ENCODE measurements at places on chromosomes 5 and 9. TPM values are rescaled to one million over a fixed set of nuclear protein-coding genes. Genes with fewer than 3 reads are reported as not detected.

DNA sequence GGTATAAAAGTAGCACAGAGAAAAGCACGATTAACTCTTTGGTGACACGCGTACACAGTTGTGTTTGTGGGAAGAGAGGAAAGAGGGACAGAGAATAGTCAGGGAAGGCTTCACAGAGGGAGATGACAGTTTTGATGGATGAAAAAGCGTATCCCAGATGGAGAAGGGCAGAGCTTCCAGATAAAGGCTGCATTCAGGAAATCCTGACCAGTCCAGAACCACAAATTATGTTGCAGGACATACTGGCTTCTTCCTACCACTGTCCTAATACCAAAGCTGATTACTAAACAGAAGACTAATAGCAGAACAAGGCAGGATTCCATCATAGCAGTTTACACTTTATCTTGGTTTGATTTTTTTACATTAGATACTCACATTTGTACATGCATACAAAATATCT is 34.5 kb downstream of the SLC31A2 start:
- DNase-seq = no peak

The DMRT3 gene
- total RNA-seq = not detected

DNA sequence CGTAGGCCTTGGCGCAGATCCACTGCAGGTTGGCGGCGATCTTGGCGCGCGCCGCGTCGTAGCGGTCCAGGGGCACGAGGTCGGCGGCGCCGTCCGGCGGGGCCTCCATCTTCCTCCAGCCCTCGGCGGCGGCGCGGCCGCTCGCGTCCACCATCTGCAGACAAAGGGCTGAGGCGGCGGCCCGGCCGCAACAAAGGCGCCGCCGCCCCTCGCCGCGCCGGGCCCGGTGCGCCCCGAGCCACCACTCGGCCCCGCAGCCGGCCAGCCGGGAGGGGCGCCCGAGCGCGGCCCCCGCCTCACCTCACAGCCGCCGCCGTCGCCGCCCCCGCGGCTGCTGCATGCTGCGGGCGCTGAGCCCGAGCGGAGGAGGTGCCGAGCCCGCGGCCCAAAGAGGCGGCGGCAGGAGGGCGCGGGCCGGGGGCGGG is 328 bp downstream of the CAMSAP1 start:
- DNase-seq = no peak

DNA sequence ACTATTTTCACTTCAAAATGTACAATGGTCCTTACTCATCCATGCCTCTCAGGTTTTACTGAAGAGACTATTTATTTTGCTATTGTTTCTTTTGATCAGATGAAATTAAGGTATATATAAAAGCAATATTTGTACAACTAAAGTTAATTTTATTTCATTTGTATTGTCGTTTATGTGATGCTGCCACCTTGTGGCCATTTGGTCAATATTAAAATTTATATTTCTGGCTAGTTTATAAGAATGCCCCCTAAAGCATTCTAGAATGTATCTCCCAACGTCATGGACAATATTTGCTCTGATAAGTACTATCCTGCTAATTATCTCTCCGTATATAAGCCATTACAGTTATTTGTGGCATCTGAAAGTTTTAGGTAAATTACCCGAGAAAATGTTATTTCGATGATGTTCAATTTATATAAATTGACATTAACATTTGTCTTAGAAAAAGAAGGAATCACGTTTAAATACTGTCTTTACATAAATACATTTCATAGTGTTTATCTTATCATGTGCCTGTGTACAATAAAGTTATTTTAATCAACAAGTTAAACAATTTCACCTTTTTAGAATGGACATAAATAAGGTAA is 680.0 kb downstream of the TAF11L14 start:
- DNase-seq = no peak

- DNase-seq = no peak
Observed at GRCh38 chr9:6739218-6739617, 18.6 kb upstream of the KDM4C start.

GRCh38 chr9:136840877-136841645 is 1.2 kb upstream of the AJM1 start:
- DNase-seq = no peak

The OR1Q1 gene
- not detected for total RNA-seq

GRCh38 chr5:134551901-134552300 is 26.4 kb downstream of the JADE2 start:
- no peak for DNase-seq

GRCh38 chr5:107389775-107390148 is 281.0 kb downstream of the EFNA5 start:
- no peak for DNase-seq

The STARD4 gene
- total RNA-seq = 41.0 TPM

- DNase-seq = no peak
Observed at GRCh38 chr9:36284226-36284625, 26.0 kb upstream of the GNE start.

The FREM1 gene
- 0.85 TPM for total RNA-seq

The CDH9 gene
- 0.90 TPM for total RNA-seq

DNA sequence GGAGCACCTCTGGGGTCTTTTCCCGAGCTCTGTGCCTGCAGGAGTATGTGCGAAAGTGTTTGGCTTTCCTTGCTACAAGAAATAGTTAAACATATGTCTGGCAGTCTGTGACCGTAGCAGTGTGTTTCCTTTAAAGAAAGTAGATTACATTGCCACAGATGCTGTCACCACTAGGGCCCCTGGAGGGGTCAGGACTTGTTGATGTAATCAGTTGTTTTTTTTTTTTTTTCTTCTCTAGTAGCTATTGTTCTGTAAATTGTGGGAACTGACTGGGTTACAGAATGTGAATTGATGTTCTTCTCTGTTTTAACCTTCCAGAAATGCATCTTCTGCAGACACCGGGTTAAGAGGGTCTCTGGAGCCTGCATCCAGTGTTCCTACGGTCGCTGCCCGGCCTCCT is 345.6 kb downstream of the KDM4C start:
- DNase-seq = peak; percentile 12

DNA sequence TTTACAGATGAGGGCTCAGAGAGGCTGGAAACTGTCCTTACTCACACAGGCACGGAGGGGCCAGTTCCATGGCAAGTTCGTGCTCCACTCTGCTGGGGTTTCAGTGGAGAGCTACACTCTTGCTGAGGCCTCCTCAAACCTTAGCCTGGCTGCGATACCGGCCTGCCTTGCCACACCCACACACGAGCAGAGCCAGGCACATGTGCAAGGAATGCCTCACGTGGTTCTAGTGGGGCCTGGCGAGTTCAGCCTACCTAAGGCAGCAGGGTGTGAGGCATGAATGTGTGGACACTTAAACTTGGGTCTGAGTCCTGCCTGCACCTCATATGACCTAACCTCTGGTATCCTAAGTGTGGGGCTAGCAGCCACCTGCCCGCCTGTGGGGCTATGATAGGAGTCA is 21.5 kb upstream of the PRDM12 start:
- DNase-seq = no peak

DNA sequence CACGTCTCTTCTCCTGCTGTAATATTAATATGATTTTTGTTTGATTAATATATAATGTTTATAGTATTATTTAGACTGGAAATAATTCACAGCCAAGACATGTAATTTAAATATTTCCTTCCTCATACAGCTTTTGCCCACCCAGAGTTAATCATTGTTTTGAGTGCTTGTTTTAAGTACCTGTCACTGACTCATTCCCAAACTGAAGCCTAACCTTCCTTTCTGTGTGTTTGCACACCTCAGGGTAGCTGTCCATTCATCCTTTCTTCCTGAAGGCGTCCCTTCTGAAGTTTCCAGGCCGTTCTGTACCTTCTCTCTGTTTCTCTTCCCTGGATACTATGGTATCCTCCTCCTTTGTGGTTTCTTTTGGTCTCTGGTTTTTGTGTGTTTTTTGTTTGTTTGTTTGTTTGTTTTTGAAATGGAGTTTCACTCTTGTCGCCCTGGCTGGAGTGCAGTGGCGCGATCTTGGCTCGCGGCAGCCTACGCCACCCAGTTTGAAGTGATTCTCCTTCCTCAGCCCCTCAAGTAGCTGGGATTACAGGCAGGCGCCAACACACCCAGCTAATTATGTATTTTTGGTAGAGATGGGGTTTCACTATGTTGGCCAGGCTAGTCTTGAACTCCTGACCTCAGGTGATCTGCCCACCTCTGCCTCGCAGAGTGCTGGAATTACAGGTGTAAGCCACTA is 312.4 kb downstream of the DOCK8 start:
- DNase-seq = no peak

- DNase-seq = no peak
Observed at GRCh38 chr9:36935768-36936497, 98.1 kb downstream of the PAX5 start.

DNA sequence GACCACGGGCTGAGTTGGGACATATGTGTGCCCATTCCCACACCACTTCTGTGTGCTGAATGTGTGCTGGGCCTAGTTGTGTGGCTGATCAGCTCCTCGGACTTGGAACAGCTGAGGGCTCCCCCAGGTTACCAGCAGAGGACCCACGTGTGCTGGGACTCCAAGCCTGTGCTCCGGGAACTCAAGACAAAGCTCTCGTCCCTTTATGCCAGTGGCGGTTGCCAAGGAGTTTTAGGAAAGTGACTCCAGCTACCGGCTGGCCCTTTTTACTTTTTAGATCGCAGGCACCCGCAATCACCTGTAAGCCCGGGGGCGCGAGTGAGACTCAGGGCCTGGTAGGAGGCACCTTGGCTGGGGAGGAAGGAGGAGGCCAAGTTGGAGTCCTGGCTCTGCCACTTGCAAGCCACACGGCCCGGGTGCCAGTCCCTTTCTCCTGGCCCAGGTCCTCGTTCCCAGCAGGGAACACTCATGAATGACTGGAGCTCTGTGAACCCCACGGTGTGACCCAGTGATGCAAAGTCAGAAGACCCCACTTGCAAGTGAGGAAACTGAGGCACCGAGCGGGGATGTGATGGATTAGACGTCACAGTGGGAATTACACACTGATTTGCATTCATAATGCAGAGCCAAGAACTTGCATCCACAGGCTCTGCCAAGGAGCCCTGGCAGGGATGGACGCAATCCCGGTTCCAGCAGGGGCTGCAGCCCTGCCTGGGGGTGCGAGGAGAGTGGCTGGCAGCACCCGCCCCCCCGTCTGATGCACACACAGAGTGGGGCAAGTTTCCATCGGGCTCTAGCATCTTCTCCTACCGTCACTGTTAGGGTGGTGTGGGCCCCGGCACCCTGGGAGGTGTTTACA is 26.9 kb downstream of the CRB2 start:
- no peak for DNase-seq

The TMEM215 gene
- total RNA-seq = 0.10 TPM

- no peak for DNase-seq
Observed at GRCh38 chr9:71646131-71646530, 122.2 kb downstream of the CEMIP2 start.

GRCh38 chr5:6885581-6885980 is 172.3 kb downstream of the TENT4A start:
- no peak for DNase-seq

DNA sequence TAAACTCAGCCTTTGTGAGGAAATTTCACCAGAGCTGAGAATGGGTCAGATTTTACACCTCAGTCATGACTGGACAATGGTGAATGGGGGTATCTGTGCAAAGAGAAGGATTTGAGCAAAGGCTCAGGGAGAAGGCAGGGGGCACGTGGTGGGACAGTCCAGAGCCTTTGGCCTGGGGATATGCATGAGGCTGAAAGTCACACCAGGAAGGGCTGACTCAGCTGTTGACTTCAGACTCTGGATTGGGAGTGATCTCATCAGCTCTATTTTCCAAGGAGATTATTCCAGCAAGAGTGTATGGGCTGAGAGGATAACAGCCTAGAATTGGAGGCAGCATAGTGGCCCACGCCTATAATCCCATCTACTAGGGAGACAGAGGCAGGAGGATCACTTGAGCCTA is 53.6 kb downstream of the SAXO1 start:
- no peak for DNase-seq

The TAF1L gene
- not detected for total RNA-seq

The SLCO6A1 gene
- not detected for total RNA-seq

- peak; percentile 23 for DNase-seq
Observed at GRCh38 chr5:140986117-140986521, 19.8 kb downstream of the PCDHAC2 start.

- no peak for DNase-seq
Observed at GRCh38 chr9:71680189-71680980, 87.9 kb downstream of the CEMIP2 start.

DNA sequence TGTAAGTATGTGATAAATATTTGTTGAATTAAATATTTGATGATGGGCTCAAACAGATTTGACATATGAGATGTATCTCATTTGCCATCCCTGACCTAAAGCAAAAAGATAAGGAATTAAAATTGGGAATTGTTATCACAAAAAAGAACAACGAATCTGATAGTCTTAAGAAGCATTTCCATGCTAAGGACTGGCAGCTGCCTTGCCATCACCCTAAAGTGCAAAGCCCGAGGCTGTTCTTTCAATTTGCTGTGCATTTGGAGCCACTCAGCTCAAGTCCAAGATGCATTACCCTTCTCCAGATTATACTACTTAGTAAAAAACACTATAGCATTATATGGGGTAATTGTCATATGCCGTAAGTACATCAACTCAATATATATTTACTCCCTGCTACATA is 618.3 kb upstream of the CLINT1 start:
- no peak for DNase-seq

Measured in H7 (cell line).